ENCODE measurements at places on chromosomes 5 and 9. TPM values are rescaled to one million over a fixed set of nuclear protein-coding genes. Genes with fewer than 3 reads are reported as not detected.

The SPINK6 gene
- not detected for total RNA-seq

GRCh38 chr5:135032999-135033861 is 798 bp downstream of the PITX1 start:
- peak overlapping the region; percentile 50 for H3K4me3 ChIP-seq
- no peaks in the 10 kb centered on the region for H3K27me3 ChIP-seq
- H3K27ac ChIP-seq = no peak overlapping the region
- peak; percentile 77 for DNase-seq
- H3K4me1 ChIP-seq = no peaks in the 10 kb centered on the region
- no peaks in the 10 kb centered on the region for H3K36me3 ChIP-seq

- no peak overlapping the region for H3K4me3 ChIP-seq
- H3K36me3 ChIP-seq = no peaks in the 10 kb centered on the region
- no peak overlapping the region for H3K27ac ChIP-seq
- H3K27me3 ChIP-seq = no peaks in the 10 kb centered on the region
- no peak for DNase-seq
Measured at GRCh38 chr5:52867809-52868208, 80.1 kb downstream of the ITGA1 start.

DNA sequence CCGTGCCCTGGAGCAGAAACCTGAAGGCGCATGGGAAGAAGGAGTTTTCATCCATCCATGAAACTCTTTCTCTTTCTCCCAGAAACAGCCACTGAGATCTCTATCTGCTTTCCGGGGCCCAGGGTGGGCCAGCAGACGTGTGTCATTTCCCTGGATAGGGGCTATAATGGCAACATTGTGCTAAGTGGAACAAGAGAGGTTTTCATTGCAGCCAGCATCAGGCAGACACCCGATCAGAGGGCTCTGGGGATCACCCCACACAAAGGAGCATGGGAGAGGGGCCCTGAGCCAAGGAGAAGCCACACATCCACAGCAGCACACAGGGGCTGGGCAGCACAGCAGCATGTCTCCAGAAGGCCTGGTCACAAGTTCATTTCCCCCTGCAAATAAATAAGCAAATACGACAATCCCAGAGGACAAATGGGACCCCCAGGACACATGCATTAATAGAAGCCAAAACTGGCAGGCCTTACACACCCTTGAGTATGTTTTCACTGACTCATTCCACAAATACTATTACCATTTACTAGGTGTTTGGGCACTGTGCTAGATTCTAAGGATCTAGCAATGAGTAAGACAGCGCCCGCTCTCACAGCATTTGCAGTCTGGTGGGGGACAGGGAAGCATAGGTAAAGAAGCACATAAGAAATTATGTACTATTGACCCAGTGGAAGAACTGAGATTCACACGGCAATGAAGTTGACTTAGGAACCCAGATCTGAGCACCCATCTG is 4.3 kb upstream of the AFAP1L1 start:
- no peaks in the 10 kb centered on the region for H3K4me1 ChIP-seq
- no peak overlapping the region for H3K27ac ChIP-seq
- no peak for DNase-seq
- H3K4me3 ChIP-seq = no peak overlapping the region
- H3K36me3 ChIP-seq = no peaks in the 10 kb centered on the region
- no peaks in the 10 kb centered on the region for H3K27me3 ChIP-seq

GRCh38 chr5:53603009-53603687 is 42.7 kb downstream of the NDUFS4 start:
- H3K4me1 ChIP-seq = no peaks in the 10 kb centered on the region
- no peak for DNase-seq
- no peaks in the 10 kb centered on the region for H3K27me3 ChIP-seq
- no peaks in the 10 kb centered on the region for H3K36me3 ChIP-seq
- H3K4me3 ChIP-seq = no peak overlapping the region
- H3K27ac ChIP-seq = no peak overlapping the region

GRCh38 chr5:177044641-177045040 is 22.1 kb downstream of the ZNF346 start:
- no peak for DNase-seq
- no peak overlapping the region for H3K4me3 ChIP-seq
- H3K27me3 ChIP-seq = no peaks in the 10 kb centered on the region
- H3K4me1 ChIP-seq = peaks cover 4% of the 10 kb centered on the region
- H3K27ac ChIP-seq = no peak overlapping the region

- H3K36me3 ChIP-seq = no peaks in the 10 kb centered on the region
- H3K4me3 ChIP-seq = peak overlapping the region; percentile 90
- no peaks in the 10 kb centered on the region for H3K4me1 ChIP-seq
- H3K27me3 ChIP-seq = no peaks in the 10 kb centered on the region
- peak overlapping the region; percentile 66 for H3K27ac ChIP-seq
Measured at GRCh38 chr9:93577078-93577974, 942 bp downstream of the PHF2 start.
